ENCODE measurements at places on chromosomes 3 and 15.

- no peak for DNase-seq
Measured at GRCh38 chr15:100809151-100809550, 70.5 kb upstream of the ALDH1A3 start.

GRCh38 chr3:13319564-13320220, 100.4 kb downstream of the NUP210 start:
- no peak for DNase-seq

- no peak for DNase-seq
Measured at GRCh38 chr15:101445562-101446517, 43.7 kb downstream of the PCSK6 start.

- DNase-seq: peak; percentile 77
Measured at GRCh38 chr3:53134631-53135232, 4.5 kb upstream of the RFT1 start.

GRCh38 chr3:189132231-189132671, 39.5 kb upstream of the TPRG1 start:
- DNase-seq: peak; percentile 77

GRCh38 chr3:25386686-25387255, 41.3 kb upstream of the RARB start:
- no peak for DNase-seq

DNA sequence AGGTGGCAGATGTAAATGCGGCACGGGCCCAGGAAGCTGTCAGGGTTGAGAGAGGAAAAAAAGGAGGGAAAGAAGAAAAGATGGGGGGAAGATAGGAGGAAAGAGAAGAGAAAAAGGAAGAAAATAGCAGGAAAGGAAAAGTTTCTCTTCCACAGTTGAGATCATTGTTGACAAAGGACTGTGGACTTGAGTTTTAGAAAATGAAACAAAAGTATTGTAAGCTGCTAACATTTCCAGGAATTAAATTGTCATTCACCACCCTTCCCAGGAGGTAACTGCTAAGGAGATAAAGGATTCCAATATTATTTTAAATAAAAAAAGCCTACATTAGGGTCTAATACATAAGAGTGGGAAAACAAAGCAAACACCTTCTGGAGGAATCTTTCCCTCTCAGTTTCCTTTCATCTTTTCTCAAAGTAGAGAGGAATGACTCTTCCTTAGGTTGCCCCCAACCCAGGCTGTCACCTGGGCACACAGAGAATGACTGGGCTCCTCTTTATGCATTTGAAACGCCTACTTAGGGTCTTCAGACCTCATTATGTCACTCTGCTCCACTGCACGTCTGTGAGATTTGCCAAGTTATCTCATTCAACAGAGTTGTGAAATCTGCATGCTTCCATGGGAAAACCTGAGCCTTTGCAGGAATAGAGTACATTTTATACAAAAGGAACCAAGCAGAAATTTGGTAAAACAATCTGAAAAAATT, 194.0 kb downstream of the TNIK start:
- no peak for DNase-seq

GRCh38 chr3:47772788-47773187, 8.9 kb downstream of the SMARCC1 start:
- no peak for DNase-seq

GRCh38 chr3:41138601-41139000, 60.7 kb upstream of the CTNNB1 start:
- no peak for DNase-seq

DNA sequence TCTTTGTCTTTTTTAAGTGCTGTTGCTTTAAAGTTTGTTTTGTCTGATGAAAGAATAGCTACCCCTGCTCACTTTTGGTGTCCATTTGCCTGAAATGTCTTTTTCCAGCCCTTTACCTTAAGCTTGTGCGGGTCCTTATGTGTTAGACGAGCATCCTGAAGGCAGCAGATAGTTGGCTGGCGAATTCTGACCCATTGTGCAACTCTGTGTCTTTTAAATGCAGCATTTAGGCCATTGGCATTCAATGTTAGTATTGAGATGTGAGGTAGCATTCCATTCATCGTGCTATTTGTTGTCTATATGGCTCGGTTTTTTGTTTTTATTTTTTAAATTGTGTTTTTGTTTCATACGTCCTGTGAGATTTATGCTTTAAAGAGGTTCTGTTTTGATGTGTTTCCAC, 55.0 kb downstream of the ZDHHC19 start:
- no peak for DNase-seq

GRCh38 chr3:171175741-171176234, 149.3 kb upstream of the SLC2A2 start:
- DNase-seq: no peak

DNA sequence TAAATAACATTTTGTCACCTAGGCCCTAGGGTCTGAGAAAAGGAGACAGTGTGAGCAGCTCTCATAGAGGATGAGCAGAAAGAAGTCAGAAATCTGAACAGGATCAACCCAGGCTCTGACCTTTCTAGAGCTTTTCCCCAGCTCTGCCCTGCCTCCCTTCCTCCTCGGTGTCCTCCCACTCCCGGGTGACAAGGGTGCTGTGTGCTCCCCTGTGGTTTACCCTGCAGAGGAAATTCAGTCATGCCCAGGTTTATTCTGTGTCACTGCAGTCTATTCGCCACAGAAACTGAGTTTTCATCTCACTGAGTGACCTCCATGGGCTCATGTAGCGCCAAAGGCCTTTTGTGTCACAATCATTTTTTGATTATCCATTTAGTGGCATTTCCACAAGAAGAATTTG, 76.6 kb downstream of the IL12A start:
- DNase-seq: no peak

- no peak for DNase-seq
Measured at GRCh38 chr15:99143655-99144610, 39.1 kb downstream of the SYNM start.

- DNase-seq: no peak
Measured at GRCh38 chr3:107938143-107938542, 152.7 kb downstream of the CD47 start.

DNA sequence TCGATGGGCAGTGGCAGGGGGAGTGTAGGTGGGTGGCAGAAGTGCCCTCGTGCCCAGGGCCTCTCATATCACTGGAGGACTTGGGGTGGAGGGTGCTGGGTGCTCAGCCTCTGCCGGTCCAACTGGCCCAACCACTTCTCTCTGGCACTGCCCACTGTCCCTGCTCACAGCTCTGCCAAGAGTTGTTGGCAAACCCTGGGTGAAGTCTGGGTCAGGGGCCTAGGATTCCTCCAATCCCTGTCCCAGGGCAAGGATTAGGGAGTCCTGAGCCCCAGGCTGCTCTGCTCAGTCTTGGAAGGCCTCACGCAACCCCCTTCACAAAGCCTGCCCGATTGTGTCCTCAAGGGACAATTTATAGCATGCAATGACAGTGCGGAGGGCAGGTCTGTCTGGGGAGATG, 5.2 kb upstream of the PRKCD start:
- DNase-seq: no peak

DNA sequence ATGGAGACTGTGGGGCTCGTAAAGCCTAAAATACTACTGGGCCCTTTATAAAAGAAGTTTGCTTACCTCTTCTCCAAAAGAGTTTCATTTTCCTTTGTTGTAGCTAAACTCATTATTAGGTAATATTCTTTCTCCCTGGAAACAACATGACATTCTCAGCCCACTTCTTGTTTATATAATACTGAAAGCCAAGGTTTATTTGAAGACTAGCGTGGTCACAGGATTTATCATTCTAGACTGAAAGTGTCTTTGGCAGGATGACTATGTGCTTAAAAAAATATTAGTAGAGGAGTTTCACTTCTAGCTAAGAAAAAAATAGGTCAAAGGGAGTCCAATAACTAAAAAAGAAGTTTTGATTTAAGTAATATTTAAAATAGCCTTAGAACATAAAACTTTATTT, 1085.2 kb upstream of the CADM2 start:
- DNase-seq: no peak

DNA sequence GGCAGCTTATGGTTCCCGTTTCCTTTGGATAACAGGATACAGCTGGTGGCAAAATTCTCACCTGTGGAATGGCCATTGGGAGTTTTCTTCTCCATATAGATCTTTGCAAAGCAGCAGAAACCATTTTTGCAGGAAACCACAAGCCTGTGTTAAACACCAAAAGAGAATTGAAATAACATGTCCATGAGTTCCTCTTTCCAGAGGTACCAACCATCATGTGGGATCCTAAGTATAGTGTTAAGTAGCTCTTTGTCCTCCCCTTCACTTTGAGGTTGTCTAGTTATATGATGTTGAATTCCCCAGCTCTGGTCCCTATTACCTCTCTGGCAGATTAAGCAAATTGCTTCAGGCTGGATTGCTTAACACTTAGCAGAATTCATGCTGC, 94.9 kb downstream of the AKAP13 start:
- DNase-seq: no peak

DNA sequence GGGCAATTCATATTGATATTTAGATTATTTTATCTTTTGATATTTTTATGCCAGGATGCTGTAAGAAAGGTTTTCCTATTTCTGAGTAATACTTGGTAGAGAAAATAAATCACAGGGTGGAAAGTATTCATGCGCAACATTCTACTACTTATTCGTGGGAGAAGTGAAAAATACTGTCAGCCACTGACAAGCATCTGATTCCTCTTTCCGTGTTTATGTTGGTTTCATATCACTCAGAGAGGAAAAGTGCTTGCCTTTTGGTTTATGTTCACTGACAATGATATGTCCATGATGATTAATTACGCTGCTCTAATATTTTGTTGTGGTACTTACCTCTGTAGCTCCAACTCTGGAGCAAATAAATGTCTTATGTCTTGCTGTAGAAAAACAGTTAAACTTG, 429.4 kb downstream of the EDEM1 start:
- DNase-seq: no peak

- peak; percentile 66 for DNase-seq
Measured at GRCh38 chr3:13069495-13069894, 3.7 kb downstream of the IQSEC1 start.

- DNase-seq: no peak
Measured at GRCh38 chr15:69380100-69380725, 33.9 kb upstream of the KIF23 start.

- no peak for DNase-seq
Measured at GRCh38 chr3:49013113-49013737, 5.2 kb downstream of the DALRD3 start.

DNA sequence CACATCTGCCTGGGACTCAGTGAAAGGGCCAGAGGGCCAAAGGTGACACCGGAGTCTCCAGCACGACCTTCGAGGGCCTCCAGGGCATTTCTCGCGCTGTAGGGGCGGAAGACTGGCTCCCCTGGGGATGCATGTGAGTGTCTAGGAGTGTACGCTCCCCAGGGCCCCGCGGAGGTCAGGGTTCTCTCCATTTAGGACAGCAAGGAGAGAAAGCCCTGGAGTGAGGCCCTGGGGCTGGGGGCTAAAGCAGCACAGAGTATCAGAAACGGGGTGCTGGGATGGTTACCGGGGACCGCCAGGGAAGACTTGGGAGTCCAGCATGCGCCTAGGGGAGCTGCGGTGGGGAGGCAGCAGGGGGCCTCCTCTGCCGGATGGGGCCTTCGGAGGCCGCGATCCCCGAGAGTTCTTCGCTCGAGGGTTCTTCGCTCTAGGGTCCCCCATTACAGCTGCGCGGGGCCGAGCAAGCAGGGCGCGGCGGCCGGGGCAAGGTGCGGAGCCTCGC, 595 bp upstream of the APBA2 start:
- no peak for DNase-seq

DNA sequence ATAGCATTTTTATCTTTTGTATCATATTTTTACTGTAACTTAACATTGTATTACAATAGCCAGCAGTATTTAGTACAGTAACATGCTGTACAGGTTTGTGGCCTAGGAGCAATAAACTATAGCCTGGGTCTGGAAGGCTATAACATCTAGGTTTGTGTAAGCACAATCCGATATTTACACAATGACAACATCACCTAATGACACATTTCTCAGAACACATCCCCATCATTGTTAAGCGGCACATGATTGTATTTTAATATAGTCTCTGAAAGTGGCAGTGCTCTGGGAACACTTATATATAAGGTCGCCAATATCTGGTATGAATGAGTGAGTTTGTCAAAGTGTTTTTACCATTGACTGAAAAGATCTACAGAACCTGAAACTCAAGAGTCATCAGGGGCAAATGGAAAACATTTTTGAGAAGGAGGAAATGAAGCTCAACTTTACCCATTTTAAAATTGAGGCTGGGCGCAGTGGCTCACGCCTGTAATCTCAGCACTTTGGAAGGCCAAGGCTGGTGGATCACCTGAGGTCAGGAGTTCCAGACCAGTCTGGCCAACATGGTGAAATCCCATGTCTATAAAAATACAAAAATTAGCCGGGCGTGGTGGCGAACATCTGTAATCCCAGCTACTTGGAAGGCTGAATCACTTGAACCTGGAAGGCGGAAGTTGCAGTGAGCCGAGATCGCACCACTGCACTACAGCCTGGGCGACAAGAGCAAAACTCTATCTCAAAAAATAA, 38.8 kb upstream of the TNFSF10 start:
- DNase-seq: peak; percentile 42

- DNase-seq: no peak
Measured at GRCh38 chr15:67504796-67505195, 16.1 kb upstream of the C15orf61 start.

DNA sequence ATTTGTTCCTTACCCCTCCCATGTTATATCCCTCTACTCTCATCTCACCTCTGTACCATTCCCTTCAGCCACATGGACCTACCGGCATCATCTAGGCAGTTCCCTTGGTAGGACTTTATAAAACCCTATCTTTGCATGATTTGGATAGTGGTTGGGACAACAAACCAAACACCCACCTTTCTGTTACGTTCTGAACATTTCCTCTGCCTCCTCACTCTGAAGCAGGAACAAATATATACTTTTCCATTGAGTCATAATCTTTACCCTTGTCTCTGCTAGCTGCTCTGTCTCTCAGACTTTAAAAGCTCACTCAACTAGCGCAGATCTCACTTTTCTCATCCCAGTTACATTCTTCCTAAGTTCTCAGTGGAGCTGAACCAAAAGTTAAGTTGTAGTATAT, 17.8 kb downstream of the UBXN7 start:
- no peak for DNase-seq

- DNase-seq: no peak
Measured at GRCh38 chr15:62324382-62324781, 159.3 kb upstream of the C2CD4B start.

GRCh38 chr3:76352511-76353284, 567.3 kb upstream of the ZNF717 start:
- no peak for DNase-seq

- DNase-seq: no peak
Measured at GRCh38 chr3:128351546-128351945, 115.1 kb downstream of the DNAJB8 start.

GRCh38 chr3:46676601-46677410, 16.7 kb downstream of the ALS2CL start:
- no peak for DNase-seq

- DNase-seq: no peak
Measured at GRCh38 chr3:47259114-47259513, 23.5 kb downstream of the KIF9 start.

DNA sequence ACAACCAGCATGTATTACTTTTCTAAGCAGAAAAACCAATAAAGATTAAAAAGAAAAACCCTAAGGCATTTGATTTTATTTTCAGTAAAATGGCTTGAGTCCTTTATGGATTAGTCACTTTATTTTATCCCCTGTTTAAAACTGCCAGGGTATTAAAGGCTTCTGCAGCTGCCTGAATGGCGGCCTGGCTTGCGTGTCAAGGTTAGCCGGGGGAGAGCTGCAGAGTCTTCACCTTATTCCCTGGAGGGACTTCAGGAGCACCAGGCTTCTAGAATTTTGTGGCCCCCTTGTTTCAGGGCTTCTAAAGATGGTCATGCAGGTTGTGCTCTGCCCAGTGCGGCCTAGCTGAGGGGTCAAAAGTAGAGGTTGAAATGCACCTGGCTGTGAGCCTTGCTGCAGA, 58.0 kb upstream of the ICE2 start:
- DNase-seq: no peak
